Skin of body (tissue), 3 donors: ENCODE measurements at places on chromosomes 1 and 21. TPM values are rescaled to one million over a fixed set of nuclear protein-coding genes. Genes with fewer than 3 reads are reported as not detected.

SZT2 gene
- total RNA-seq: 25.9 TPM

TRABD2B gene
- 1.5 TPM for total RNA-seq

USF1 gene
- total RNA-seq: 48.7 TPM

SON gene
- 285 TPM for total RNA-seq

TRAF5 gene
- total RNA-seq: 15.2 TPM

SPRR1B gene
- total RNA-seq: 22.3 TPM

DCAF6 gene
- 67.0 TPM for total RNA-seq

SLC1A7 gene
- total RNA-seq: not detected

AGTRAP gene
- 15.7 TPM for total RNA-seq

- peak; percentile 35 for DNase-seq
These were observed 244.4 kb downstream of the PBX1 start for GRCh38 chr1:164803366-164803765.

DNA sequence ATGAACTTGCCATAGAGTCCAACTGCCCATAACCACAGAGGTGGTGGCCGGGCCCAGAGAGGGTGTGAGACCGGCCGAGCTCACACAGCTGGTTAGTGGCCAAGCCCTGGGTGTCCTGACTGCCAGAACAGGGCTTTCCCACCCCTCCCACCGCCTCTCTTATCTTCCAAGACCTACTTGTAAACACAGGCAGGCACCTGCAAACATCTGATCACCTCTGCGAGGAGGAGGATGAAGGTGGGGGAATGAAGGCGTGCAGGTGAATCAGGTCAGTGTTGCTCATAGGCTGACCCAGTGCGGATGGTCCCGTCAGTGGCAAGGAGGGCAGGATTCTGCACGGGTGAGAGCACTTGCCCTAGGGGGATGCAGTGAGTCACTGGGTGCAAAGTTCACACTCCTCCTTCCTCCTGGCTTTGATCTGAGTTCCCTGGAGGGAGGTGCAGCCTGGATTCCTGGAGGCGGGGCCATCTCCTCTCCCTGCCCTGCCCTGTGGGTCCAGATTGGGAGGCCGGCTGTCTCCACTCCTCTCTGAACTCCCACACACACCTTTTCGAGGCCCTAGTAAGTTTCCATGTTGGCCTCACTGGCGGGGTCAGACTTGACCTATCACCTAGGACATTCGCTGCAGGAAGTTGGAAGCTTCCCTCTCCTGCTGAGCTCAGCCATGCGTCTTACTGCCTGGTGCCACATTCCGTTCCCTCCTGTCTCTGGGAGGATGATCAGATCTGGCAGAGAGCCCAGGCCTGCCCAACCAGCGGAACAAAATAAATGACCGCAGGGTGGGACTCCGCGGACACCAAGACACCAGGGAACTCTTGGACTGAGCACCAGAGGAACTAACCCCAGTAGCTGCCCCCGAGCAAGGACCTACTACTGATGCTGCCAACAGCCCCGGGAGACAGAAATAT, 7.3 kb downstream of the UQCRHL start:
- no peak for DNase-seq

DNA sequence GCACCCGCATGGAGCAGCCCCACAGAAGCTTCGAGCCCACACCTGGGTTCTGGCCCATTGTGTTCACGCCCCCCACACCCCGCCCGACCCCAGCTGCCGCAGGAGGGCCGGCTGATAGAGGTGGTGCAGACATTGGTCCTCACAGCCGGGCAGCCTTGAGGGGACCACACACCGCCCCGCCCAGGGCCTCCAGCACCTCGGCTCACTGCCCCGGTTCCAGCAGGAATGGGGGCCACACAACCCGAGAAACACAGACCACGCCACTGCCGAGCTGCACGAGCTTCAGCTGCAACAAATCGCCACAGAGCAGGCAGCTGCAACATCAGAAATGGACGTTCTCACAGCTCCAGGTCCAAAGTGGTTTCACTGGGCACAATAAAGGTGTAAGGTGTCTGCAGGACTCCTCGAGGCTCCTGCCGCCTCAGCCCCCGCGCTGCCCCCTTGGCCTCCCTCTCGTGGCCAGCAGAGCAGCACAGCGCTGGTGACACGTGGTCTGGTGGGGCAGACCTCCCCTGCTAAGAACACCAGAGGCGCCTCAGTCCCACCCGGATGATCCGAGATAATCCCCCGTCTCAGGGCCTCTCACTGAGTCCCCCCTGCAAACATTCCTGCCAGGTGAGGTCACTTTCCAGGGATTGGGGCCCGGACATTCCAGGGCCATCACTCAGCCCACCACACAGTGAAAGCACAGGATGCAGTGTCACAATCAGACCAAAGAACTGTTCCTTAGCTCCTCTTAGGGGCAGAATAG, 62.3 kb upstream of the ADARB1 start:
- DNase-seq: peak; percentile 29

GRCh38 chr1:210801501-210801900, 332.4 kb downstream of the KCNH1 start:
- DNase-seq: no peak

GRCh38 chr21:44305691-44306090, 5.8 kb downstream of the PFKL start:
- no peak for DNase-seq

- no peak for DNase-seq
These were observed 16.2 kb upstream of the RNPC3 start for GRCh38 chr1:103509250-103509649.

- DNase-seq: no peak
These were observed 44.0 kb downstream of the OMA1 start for GRCh38 chr1:58502519-58502918.

DNA sequence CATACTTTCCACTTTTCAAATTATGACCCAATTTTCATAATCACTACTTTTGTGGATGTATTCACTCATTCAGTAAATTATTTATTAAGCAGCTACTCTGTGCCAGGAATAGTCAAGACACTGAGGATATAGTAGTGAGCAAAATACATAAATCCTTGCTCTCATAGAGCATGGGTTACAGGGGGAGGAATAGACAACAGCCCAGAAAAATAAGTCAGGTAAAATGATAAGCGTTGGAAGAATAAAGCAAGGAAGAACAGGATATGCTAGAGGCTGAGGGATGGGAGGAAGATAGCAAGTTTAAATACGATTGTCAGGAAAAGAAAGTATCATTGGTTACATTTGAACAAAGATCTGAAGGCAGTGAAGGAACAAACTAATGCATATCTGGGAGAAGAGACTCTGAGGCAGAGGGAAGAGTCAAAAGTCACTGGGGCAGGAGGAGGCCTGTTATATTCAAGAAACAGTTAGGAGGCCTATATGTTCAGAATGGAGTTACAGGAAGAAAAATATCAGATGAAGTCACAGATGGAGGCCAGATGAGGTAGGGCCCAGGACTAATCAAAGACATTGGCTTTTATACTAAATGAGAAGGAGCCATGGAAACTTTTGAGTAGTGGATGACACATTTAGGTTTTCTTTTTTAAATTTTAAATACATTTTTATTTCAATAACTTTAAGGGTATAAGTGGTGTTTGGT, 42.9 kb downstream of the SEC22B start:
- peak; percentile 81 for DNase-seq

- no peak for DNase-seq
These were observed 23.4 kb downstream of the PLEKHO1 start for GRCh38 chr1:150173141-150173585.

- DNase-seq: no peak
These were observed 207.0 kb downstream of the PTPRC start for GRCh38 chr1:198845851-198846250.

GRCh38 chr1:75795703-75796193, 934 bp upstream of the MSH4 start:
- no peak for DNase-seq

- DNase-seq: no peak
These were observed 1.8 kb downstream of the LAMC1 start for GRCh38 chr1:183025010-183025337.

DNA sequence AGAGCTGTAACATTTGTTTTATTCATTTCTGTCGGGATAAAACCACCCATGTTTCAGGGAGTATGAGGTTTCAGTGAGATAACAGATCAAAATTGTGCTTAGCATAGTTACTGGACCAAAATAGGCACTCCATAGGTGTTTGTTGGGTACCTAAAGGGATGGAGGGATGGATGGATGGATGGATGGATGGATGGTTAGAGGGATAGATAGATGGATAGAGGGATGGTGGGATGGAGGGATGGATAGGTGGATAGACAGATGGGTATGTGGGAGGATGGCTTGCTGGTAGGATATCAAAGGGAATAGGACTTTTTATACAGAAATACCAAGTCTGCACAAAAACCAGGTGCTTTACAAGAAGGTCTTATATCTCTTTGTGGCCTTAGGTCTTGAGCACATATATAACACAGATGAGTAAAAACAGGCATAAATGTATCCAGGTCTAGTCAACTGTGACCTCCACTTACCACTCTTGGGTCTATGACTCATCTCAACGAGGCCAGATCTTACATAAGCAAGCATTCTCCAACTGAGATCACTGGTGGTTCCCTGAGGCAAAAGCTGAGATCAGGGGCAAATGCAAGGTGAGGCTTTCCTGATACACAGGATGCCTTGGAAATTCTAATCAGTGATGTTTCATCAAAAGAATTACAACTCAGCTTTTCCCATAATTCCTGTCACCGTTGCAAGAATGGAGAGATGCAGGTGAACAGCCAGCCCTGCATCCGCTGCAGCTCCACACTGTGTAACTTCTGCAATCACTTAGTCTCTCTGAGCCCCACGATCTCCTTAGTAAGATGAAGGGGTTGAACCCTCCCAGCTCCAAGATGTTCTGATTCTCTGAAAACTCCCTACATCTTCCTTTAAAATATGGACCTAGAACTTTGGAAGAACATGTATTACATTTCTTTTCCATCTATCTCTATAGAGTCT, 32.0 kb downstream of the PTAFR start:
- DNase-seq: no peak

DNA sequence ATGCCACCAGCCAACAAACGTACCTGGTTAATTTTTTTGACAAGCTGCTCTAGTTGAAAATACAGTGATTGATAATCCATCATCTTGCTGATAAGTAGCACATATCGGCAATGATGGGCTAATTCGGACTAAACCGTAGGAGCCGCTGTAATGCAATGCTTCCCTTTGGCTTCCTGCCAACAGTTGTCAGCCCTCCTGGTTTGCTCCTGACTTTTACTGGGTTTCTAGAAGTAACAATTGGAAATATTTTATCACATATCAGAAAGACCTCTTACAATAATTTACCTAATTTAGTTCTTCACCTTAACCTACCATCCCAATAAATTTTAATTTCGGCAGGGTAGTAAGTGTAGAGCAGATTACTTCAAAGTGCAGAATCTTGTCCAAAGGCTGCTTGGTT, 148.5 kb downstream of the DHRS3 start:
- DNase-seq: no peak

- DNase-seq: no peak
These were observed 17.7 kb upstream of the ADGRB2 start for GRCh38 chr1:31781756-31782371.

GRCh38 chr1:166165661-166166328, 1.0 kb downstream of the FAM78B start:
- DNase-seq: no peak
